ENCODE measurements at places on chromosomes 5 and 9.
A peak's percentile ranks its signal among the peaks of the same experiment; 100 is the strongest.

- DNase-seq = no peak
These were observed 241.9 kb downstream of the IRX2 start for GRCh38 chr5:2509527-2509926.

DNA sequence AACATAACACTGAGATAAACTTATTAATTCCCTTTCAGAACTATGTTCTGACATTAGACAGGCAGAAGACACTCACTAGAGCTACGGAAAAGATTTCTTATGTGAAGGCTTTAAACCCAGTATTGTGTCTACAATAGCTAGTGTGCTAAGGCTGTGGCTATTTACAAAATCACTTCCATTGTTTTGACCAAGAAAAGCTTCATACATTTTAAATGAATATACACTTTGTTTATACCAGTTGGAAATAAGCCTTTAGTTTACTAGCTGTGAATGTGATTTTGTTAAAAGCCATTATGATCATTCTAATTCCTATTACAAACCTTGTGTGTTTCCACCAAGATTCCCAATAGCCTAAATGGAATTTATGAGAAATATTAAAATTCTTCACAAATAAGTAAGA is 83.0 kb downstream of the AGTPBP1 start:
- DNase-seq = no peak

DNA sequence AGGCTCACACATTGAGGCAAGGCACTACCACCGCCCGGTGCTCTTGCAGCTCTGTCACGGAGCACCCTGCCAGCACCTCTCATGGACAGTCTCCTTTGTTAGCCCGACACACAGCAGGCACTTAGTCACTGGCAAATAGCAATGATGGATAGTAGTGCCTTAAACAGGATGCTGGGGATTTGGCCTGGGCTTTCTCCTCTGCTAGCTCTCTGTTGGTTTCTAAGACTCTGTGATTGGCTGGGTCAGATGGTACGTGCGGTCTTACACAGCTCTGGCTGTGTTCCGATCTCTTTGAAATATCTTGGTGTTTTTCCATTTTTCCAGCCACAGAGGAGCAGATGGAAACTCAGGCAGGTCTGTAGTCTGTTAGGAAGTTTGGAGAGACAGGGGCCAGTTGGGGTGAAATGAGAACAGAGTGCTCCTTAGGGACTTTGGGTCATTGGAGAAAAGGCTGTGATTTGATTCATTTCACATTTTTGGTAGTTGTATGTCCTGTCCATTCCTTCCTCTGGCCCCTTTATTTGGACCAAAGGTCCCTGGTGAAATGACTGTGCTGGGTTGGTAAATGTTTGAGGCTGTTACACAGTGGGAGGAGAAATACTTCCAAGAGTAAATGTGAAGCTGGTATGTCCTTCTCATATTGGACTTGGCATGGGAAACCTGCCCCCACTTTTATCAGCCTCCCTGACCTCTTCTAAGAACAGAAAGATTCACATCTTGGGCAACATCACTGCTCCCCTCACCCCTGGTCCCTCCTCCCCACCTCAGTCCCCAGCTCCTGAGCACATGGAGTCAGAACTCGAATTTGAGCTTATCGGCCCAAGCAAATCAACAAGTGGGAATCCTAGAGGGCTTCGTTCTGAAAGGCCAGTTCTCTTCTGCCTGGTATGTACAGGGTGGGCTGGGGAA is 3.4 kb downstream of the SMIM3 start:
- DNase-seq = peak; percentile 36

DNA sequence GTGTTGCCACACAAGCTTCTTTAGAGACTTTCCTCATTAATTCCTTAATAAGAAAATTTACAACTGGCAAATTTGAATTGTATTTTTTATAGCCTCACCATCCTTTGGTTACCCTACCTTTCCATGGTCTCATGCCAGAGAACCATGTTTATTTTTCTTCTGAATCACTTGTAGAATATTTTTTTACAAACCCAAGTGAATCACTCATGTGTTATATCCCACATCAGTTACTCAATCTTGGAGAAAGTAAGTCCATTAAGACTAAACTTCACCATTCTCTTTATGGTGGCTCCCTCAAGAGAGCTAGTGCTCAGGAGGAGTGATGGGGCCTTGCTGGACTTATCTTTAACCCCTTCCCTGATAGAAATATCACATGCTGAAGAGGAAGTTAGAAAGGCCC is 128.9 kb downstream of the SUSD1 start:
- no peak for DNase-seq

DNA sequence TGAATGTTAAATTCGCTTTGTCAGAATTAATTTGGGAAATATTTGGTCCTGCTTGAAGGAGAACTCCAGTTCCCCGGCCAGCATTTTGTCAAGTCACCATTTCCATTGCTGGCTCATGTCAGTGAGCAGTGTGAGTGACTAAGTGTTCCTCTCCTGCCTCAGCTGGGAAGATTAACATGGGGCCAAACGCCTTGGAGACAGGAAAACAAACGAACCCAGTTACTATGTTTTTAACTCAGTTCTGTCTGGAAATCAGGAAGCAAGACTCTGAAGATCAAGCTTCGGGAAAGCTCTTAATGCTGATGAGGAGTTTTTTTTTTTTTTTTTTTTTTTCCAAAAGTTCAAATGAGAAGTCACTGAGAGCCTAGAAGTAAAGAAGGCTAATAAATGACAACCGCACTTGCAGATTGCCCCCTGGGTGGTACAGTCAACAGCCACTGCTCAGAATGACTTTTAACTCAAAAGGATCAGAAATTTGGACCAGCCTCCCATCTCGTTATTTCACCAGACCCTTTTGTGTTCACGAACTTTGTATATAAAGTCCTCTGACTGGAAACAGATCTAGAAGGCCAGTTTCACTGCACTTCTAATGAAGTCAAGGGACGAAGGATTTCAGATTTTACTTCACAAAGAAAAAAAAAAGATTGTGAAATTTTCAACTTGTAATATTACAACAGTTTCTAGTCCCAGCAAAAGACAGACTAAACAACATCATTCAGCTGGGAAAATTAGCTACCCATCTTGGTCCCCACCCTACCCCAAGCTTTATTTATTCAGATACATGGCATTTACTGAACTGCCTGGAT is 121.3 kb downstream of the LHFPL2 start:
- no peak for DNase-seq

DNA sequence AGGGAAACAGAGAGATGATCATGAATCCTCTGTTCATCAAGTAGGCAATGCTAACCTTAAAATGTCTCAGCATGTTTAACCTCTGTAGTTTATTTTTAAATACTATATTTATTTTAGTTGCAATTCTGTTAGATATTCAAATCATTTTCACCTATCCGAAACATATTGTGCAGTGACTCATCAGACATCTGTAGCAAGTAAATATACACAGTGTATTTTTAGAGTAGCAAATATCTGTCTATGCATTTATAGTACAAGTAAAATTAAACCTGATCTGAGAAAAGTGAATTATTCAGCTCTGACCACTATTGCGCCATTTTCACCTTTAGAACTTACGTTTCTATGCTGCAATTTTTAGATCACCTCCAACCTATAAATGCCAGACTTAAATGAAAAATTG is 24.3 kb upstream of the TUSC1 start:
- DNase-seq = no peak

- no peak for DNase-seq
These were observed 513.1 kb downstream of the PDE4D start for GRCh38 chr5:59380350-59380951.

DNA sequence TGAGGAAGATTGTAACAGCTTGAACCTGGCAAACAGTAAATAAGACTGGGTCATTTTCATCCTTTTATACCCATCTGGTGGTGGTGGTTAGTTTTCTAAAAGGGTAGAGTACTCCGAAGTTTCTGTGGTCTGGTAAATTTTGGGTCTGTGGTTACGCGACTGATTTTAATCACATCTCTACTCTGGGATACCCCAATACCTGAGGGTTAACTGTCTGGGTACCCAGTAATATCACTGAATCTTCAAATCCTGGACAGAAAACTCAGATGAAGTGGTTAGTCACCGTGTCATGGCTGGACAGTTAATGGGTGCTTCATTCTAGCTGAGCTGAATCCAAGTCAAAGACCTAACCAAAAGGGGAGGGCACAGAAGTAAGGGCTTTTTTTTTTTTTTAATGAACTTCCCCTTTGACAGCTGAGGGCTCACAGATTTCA is 474.2 kb downstream of the GADD45G start:
- DNase-seq = no peak

GRCh38 chr5:146378986-146379385 is 40.3 kb downstream of the POU4F3 start:
- DNase-seq = no peak

DNA sequence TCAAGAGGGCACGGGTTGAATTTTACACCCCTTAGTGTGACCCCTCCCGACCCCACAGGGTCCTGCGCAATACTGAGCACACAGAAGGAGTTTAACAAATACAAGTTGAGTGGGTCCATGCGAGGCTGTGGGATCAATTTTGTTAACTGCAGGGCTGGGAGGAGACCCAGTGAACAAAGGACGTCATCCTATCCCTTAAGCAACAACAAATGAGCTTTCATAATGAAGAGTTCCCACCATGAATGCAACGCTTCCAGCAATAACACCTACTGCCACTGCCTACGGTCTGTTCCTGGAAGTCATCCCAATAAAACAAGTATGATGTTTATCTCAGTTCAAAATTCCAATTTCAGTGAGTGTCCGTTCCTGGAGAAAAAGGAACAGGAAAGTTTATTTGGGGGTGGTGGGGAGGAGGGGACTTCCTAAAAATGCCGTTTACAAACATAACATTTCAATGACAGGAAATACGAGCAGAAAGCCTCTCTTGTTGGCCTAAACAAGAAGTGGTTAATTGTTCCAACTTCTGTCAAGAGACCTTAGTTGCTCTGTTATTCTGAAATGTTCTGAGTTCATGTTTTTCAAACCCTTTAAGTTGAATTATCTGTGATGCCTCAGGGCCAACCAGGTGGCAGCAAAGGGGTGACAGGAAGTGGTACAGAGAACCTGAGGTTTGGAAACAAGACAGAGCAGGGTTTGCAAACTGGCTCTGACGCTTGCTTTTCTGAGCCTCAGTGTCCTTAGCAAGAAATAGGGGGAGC is 65.8 kb upstream of the PLPP6 start:
- DNase-seq = no peak

GRCh38 chr5:128196791-128197190 is 113.2 kb downstream of the SLC12A2 start:
- DNase-seq = no peak

DNA sequence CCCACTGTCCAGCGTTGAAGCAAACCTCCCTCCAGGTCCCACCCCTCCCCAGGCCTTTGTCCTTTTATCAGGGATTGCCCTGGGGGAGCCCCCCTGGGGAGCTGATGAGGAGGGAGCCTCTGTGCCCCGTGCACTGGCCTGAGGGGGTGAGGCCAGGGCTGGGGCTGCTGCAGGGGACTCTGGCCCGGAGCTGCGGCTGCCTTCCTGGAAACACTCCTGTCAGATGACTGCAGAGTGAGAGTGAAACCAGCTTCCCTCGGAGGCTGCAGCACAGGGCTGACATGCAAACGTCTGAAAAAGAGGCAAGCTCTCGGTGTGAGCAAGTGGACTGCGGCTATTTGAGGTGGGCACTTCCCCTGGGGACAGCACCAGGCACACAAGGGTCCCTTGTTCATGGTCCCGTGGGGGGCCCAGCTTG is 4.6 kb upstream of the TRAF2 start:
- DNase-seq = no peak

- DNase-seq = no peak
These were observed 49.2 kb upstream of the NEK6 start for GRCh38 chr9:124208571-124208970.

DNA sequence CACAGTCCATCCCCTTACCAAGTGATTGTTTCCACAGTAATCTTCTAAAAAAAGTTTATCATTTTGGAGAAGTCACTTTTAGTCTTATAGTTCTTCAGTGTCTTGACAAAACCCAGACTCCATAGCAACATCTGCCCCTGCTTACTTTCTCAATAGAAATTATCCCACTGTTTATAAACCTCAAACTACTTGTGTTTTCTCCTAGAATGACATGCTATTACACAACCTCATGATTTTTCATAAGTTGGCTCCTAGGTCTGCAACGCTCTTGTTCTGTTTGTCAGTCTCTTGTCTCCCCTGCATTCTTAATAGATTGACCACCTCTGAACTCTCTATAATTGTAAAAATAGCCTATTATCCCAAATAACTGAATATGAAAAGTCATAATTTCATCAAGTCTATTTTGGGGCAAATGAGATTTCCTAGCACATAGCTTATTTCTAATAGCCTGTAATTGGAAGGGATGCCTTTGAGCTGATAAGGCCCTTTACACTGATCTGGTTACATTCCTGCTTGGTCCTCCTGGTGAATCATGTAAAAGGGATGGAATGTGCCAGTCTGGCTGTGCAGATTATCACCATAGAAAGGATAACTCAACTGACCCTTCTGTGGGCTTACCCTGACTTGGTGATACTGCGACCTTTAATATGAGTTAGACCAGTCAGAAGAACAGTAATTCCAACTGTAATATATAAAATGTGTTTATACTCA is 69.6 kb downstream of the CHSY3 start:
- DNase-seq = no peak

- DNase-seq = no peak
These were observed 40.7 kb downstream of the SPTAN1 start for GRCh38 chr9:128593039-128593438.

- DNase-seq = no peak
These were observed 122.7 kb upstream of the RASEF start for GRCh38 chr9:83185488-83186154.

GRCh38 chr9:29575219-29575618 is 2001.9 kb upstream of the C9orf72 start:
- DNase-seq = no peak

- DNase-seq = peak; percentile 87
These were observed 214.9 kb upstream of the WWC1 start for GRCh38 chr5:168076561-168076991.

GRCh38 chr5:165328846-165329245 is 1823.4 kb downstream of the MAT2B start:
- DNase-seq = no peak

- DNase-seq = no peak
These were observed 83.1 kb downstream of the JMY start for GRCh38 chr5:79318935-79319614.

DNA sequence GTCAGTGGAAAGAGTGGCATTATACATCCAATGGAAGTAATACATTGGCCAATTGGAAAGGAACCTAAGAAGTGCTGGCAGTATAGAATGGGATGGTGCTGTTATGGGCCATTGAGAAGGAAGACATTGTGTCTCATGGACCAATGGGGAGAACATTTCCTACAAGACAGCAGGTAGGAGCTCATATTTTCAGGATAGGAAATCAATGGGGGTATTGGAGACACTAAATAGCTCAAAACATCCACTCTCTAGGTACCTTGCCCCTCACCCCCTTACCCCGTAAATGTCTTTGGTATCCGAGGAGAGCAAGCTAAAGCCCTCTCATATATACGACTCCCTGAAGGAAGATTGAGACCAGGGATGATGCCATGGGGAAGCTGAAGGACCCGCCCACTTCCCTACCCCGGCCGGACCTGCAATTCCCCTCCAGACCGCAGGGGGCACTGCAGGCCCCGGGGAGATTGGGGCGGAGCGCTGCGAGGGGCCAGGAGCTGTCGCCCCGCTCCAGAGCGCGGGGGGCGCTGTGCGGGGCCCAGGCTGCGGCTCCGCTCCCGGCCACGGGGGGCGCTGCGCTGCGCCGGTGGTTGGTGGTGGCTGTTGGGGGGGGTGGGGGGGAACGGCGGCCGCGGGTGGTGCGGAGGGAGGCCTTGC is at the start of gene KDM3B:
KDM3B (plus strand) TSS at position 615 of the 651 bp plus-strand sequence. CDS start 111 bp downstream, outside the sequence.
- DNase-seq = peak; percentile 70

- DNase-seq = no peak
These were observed 7.1 kb upstream of the TNFSF8 start for GRCh38 chr9:114937516-114937915.

Data from tibial nerve (tissue), 4 donors.